Activated T-helper 2 cell treated with anti-CD3 and anti-CD28 coated beads, Interferon-gamma antibody, Interleukin-2, Interleukin-4, amounts not matched to agents 10 μg/mL and 5 μg/mL and 100 μg/mL, durations not matched to agents 14 hours and 24 hours and 36 hours (primary cell): ENCODE measurements at places on chromosomes 3 and 15. TPM values are rescaled to one million over a fixed set of nuclear protein-coding genes. Genes with fewer than 3 reads are reported as not detected.
A peak's percentile ranks its signal among the peaks of the same experiment; 100 is the strongest.

Gene EPHA3
- not detected in 2 replicates for total RNA-seq

Gene EOGT
- total RNA-seq, result 15.4 and 18.1 TPM in 2 replicates

Gene TMEM266
- not detected in 2 replicates for total RNA-seq

Gene PLSCR2
- total RNA-seq, result not detected in 2 replicates

Gene CPN2
- total RNA-seq, result not detected in 2 replicates

Gene ADGRG7
- total RNA-seq, result not detected in 2 replicates

Gene NUP210
- 143 and 148 TPM in 2 replicates for total RNA-seq

Gene GABRB3
- total RNA-seq, result not detected in 2 replicates

Gene LRRC31
- total RNA-seq, result 0.07 TPM in 1 of 2 replicates, not detected in the other

Gene HCLS1
- 234 and 243 TPM in 2 replicates for total RNA-seq

DNA sequence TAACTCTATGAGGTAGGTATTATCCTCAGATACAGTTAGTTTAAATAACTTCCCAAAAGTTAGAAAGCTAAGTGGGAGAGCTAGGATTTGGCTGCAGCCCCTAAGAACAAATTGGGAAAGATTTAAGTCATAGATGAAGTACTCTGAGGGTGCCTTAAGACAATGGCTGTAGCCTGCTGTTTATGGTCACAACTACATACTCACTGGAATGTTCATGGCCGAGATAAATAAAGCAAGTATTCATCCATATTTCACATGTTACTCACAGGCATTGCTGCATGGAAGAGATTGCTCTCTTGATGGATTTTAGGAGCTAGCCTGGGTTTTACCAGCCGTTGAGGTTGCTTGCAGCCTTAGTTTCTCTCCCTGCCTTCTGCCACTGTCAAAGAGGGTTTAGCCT lies 145.0 kb downstream of the CMSS1 start:
- peaks cover 18% of the 10 kb centered on the region for H3K4me1 ChIP-seq
- no peak overlapping the region for H3K4me3 ChIP-seq
- peaks cover 6% of the 10 kb centered on the region for H3K36me3 ChIP-seq
- no peak overlapping the region for H3K27ac ChIP-seq
- H3K27me3 ChIP-seq, result no peaks in the 10 kb centered on the region

GRCh38 chr3:123449102-123449996 lies 459 bp upstream of the ADCY5 start:
- peaks cover 50% of the 10 kb centered on the region for H3K27me3 ChIP-seq
- H3K36me3 ChIP-seq, result no peaks in the 10 kb centered on the region

DNA sequence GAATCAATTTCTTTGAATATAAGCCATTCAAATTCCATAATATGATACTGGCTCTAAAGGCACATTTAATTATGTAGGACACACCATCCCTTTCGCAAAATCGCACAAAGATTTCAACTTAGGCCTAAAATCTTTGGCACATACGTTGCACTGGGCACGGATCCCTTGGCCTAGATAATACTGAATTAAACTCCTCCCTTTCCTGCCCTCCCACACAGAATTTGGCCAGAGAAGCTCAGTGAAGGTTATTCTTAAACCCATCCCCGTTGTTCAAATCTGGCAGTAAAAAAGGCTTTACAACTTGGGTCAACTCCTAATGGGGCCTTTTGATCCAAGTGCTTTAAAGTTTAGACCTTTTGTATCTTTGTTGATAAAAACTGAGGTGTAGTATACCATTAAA lies 247.2 kb downstream of the PTPRG start:
- no peaks in the 10 kb centered on the region for H3K4me1 ChIP-seq
- no peaks in the 10 kb centered on the region for H3K36me3 ChIP-seq

DNA sequence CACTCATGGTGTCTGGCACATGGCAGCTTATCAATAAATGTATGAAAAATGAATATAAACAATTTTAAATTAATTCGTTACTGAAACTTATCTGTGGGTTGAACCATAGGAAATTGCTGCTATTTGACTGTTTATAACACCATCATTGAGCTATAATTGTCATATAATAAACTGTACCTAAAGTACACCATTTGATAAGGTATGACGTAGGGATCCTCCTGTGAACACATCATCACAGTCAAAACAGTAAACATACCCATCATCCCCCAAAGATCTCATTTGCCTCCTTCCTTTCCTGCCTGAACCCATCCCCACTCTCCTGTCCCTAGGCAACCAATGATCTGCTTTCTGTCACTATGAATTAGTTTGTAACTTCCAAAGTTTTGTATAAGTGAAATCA lies 151.0 kb upstream of the SLC2A2 start:
- no peak overlapping the region for H3K27ac ChIP-seq
- peaks cover 74% of the 10 kb centered on the region for H3K36me3 ChIP-seq
- no peak for DNase-seq
- no peaks in the 10 kb centered on the region for H3K27me3 ChIP-seq
- H3K4me1 ChIP-seq, result peaks cover 29% of the 10 kb centered on the region

DNA sequence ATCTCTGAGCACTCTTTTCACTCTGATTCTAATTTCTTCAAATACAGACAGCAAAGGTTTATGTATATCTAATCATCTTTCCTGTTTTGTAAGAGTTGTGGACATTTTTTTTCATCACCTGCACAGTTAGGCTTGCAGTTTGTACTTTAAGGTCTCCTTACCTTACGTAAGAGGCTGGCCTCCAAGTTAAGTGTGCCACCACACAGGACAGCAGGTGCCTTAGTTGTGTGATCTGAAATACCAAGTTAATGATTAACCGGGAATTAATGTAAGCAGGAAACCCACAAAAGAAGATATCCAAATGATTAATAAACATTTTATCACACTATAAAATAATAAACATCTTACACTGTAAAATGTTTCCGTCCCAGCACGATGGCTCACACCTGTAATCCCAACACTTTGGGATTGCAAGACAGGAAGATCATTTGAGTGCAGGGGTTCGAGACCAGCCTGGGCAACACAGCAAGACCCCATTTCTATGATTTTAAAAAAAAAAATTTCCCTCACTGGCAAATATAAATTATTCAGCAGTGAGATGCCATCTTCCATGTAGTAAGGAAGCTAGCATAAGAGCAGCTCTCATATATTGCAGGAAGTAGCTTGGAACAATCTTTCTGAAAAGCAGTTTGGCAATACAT lies 87.7 kb upstream of the LIMD1 start:
- H3K4me3 ChIP-seq, result no peak overlapping the region
- H3K27ac ChIP-seq, result no peak overlapping the region
- no peaks in the 10 kb centered on the region for H3K27me3 ChIP-seq
- DNase-seq, result no peak
- H3K36me3 ChIP-seq, result peaks cover 10% of the 10 kb centered on the region

- no peaks in the 10 kb centered on the region for H3K27me3 ChIP-seq
- peaks cover 9% of the 10 kb centered on the region for H3K36me3 ChIP-seq
- peak overlapping the region; percentile 39 for H3K27ac ChIP-seq
- no peak for DNase-seq
Measured at GRCh38 chr3:72630327-72630968, 217.8 kb downstream of the SHQ1 start.

GRCh38 chr15:63133786-63134185 lies 12.1 kb downstream of the LACTB start:
- DNase-seq, result no peak
- no peak overlapping the region for H3K4me3 ChIP-seq
- no peak overlapping the region for H3K27ac ChIP-seq
- H3K4me1 ChIP-seq, result peaks cover 13% of the 10 kb centered on the region

DNA sequence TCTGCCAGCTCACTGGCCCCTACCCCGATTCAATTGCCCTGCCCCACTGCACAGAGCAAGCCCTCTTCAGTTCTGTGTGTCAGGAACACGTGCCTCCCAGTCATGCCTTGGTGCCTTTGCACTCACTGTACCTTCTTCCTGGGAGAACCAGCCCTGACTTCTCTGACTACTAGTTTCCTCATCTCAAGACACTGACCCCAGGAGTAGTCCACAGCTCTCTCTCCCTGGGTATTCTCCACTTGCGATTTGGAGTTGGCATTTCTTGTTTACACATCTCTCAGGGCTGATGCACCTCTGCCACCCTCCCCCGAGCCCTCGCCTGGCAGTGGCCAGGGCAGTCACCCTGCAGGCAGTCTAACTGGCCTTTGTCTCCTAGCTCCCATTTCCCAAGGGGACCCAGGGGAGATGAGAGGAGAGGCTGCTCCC lies 5.7 kb downstream of the CISH start:
- no peak for DNase-seq
- H3K27ac ChIP-seq, result peak overlapping the region; percentile 100
- peaks cover 92% of the 10 kb centered on the region for H3K36me3 ChIP-seq

- H3K27ac ChIP-seq, result no peak overlapping the region
- H3K4me1 ChIP-seq, result no peaks in the 10 kb centered on the region
- H3K4me3 ChIP-seq, result no peak overlapping the region
- no peaks in the 10 kb centered on the region for H3K27me3 ChIP-seq
- no peak for DNase-seq
Measured at GRCh38 chr3:62785384-62785783, 89.8 kb downstream of the CADPS start.

- H3K4me1 ChIP-seq, result no peaks in the 10 kb centered on the region
- DNase-seq, result no peak
- no peak overlapping the region for H3K4me3 ChIP-seq
- H3K36me3 ChIP-seq, result no peaks in the 10 kb centered on the region
Measured at GRCh38 chr15:93311620-93312019, 222.6 kb upstream of the RGMA start.

- peaks cover 10% of the 10 kb centered on the region for H3K4me1 ChIP-seq
- peaks cover 9% of the 10 kb centered on the region for H3K27me3 ChIP-seq
- H3K4me3 ChIP-seq, result no peak overlapping the region
- H3K27ac ChIP-seq, result peak overlapping the region; percentile 33
Measured at GRCh38 chr15:39235084-39235795, 345.6 kb upstream of the THBS1 start.

DNA sequence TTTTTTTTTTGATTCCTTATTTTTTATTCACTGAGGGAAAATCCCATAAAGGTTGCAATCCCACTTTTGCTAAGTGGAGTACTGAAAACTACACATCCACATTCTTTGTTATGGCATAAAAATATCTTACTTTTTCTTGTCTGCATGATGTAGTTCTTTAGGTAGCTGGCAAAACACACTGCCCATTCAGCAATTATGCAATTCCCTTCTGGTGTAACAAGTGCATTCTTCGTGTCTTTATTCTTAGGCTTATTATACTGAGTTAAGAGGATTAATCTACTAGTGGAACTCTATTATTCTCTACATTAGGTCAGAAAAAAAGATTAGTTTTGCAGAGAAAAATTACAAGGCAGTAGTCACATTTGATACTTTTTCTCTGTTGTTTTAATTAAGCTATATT lies 403.8 kb upstream of the GBE1 start:
- DNase-seq, result no peak
- H3K27ac ChIP-seq, result no peak overlapping the region
- no peaks in the 10 kb centered on the region for H3K36me3 ChIP-seq
- no peaks in the 10 kb centered on the region for H3K4me1 ChIP-seq
- H3K4me3 ChIP-seq, result no peak overlapping the region

DNA sequence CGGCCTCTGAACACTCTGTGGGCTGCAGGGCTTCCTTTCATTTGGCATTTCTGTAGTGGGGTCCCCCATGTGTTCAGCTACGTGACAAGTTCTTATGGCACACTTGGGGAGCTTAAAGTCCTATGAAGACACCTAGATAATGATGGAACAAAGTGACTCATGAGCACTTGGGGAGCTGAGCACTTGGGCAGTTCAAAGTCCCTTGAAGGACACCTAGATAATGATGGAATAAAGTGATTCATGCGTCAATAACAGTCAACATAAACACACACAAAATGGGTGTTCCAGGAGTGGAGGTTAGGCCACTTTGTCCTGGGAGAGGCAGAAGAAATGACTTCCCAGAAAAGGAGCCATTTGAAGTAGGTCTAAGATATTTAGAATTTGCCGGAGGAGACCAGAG lies 66.6 kb downstream of the LDHAL6B start:
- DNase-seq, result no peak
- peak overlapping the region; percentile 65 for H3K27ac ChIP-seq
- H3K4me1 ChIP-seq, result peaks cover 70% of the 10 kb centered on the region

DNA sequence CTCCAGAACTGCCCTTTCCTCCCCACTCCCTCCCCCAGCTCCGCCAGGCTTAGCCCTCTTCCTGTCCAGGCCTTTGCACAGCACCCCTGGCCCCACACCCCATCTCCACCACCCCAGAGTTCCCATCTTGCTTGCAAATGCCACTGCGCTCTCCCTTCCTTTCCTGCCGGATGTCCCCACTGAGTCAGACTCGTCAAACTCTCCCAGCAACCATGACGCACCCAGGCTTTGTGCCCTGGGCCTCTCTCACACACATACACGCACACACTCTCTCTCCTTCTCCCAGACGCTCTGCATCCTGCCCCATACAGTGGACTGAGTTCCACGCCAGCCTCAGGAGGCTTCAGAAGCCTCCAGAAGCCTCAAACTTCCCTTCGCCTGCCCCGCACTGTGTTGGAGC lies 2.8 kb upstream of the CCDC9B start:
- H3K4me3 ChIP-seq, result no peak overlapping the region
- no peaks in the 10 kb centered on the region for H3K36me3 ChIP-seq
- no peak overlapping the region for H3K27ac ChIP-seq
- H3K27me3 ChIP-seq, result no peaks in the 10 kb centered on the region
- no peaks in the 10 kb centered on the region for H3K4me1 ChIP-seq

GRCh38 chr3:30600572-30600971 lies 5.8 kb upstream of the TGFBR2 start:
- H3K4me3 ChIP-seq, result no peak overlapping the region
- DNase-seq, result no peak
- H3K27me3 ChIP-seq, result no peaks in the 10 kb centered on the region
- H3K27ac ChIP-seq, result no peak overlapping the region

- no peaks in the 10 kb centered on the region for H3K4me1 ChIP-seq
- no peaks in the 10 kb centered on the region for H3K27me3 ChIP-seq
- H3K4me3 ChIP-seq, result no peak overlapping the region
- no peak overlapping the region for H3K27ac ChIP-seq
- no peak for DNase-seq
Measured at GRCh38 chr3:169103951-169104941, 559.3 kb downstream of the MECOM start.

- H3K27ac ChIP-seq, result no peak overlapping the region
- H3K4me1 ChIP-seq, result no peaks in the 10 kb centered on the region
- H3K36me3 ChIP-seq, result peaks cover 58% of the 10 kb centered on the region
- no peak for DNase-seq
- no peaks in the 10 kb centered on the region for H3K27me3 ChIP-seq
- H3K4me3 ChIP-seq, result no peak overlapping the region
Measured at GRCh38 chr3:100179692-100180349, 65.5 kb upstream of the FILIP1L start.

GRCh38 chr3:50459785-50460184 lies 43.6 kb downstream of the CACNA2D2 start:
- no peak overlapping the region for H3K4me3 ChIP-seq
- peaks cover 7% of the 10 kb centered on the region for H3K27me3 ChIP-seq
- DNase-seq, result no peak
